GOT3 (cell line): ENCODE measurements at places on chromosomes 7 and 10.

- DNase-seq, result no peak
These were observed 369 bp upstream of the SCIN start for GRCh38 chr7:12570168-12570533.

GRCh38 chr7:89042940-89043339 lies 247.4 kb upstream of the TEX47 start:
- no peak for DNase-seq

- DNase-seq, result no peak
These were observed 84.9 kb upstream of the PPP1R17 start for GRCh38 chr7:31602041-31602625.

GRCh38 chr10:121312587-121312986 lies 285.7 kb downstream of the FGFR2 start:
- no peak for DNase-seq

DNA sequence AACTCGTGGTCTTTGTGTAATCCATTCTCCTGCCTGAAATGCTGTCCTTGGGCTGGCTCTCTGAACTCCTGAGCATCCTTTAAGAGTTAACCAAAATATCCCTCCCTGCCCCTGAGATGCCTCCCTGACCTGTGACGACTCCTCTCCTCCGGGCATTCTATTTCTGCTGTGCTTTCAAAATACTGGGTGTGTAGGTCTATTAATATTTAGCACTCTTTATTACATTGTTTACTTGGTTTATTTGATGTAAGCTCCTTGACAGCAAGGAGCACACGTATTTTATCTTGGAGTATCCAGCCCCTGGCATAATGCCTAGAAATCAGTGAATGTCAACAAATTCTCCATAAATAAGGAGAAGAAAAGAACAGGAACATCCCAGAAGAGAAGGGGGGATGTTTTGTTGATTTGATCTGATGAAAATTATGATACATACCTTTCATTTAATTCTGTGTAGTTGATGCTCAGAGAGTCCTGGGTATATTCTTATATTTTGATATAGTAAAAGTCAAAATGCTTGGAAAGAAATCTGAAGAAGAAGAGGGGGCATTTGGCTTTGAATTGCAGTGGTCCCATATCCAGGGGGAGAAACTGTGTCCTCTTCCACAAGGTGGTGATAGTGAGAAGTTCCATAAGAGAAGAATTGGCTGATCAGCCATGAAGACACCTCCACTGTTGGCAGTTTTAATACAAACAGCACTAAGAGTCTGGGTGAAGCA lies 107.7 kb upstream of the MPP7 start:
- DNase-seq, result no peak

GRCh38 chr10:90779548-90779947 lies 78.3 kb downstream of the HTR7 start:
- no peak for DNase-seq

DNA sequence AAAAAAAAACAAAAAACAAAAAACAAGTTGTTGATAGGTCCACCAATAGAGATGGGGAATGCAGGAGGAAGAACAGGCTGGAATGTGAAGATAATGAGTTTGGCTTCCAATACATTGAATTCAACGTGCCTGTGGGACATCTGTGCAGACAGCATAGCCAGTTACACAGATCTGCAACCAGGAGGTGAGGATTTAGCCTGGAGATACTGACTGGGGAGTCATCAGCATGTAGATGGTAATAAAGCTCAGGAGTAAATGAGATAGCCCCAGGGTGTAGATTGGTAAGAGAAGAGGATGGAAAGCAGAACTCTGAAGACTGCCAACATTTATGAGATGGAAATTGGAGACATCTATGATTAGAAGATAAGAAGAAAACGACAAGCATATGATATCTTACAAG lies 4.7 kb upstream of the TRIM8 start:
- no peak for DNase-seq

DNA sequence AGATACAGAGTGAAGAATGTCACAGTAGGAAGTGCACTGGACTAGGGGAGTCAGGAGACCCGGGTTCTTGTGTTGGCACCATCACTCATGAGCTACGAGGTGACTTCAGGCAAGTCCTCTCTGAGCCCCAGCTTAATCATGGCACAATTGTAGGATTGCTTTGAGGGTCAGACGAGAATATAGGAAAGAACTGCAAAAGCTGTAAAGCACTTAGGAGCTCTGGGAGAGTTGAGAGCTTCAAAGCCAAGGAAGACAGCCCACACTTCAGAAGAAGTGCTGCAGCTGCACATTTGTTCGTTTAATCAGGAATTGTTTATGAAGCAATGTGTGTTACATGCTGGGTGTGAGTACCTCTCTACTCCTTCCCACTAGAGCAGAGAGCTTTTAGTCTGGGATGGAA lies 4.4 kb downstream of the FBH1 start:
- no peak for DNase-seq

GRCh38 chr7:44046321-44047061 lies 2.0 kb downstream of the DBNL start:
- DNase-seq, result no peak

DNA sequence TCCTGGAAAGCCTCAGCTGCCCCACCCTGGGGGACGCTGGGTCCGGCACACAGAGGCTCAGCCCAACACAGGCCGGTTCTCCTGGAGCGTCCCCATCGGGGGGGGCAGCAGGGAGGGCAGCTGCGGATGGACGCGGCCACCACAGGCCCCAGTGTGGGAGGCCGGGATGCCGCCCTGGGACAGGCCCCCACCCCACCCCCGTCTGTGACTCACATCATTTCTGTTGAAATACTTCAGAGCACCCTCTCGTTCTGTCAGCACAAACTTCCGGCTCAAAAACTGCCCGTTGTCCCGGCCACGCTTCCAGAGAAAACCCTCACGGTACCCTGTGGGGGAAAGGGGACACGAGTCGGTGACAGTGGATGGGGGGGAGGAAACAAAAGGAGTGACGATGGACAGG lies 28.5 kb downstream of the GET4 start:
- DNase-seq, result no peak

GRCh38 chr7:5200561-5201235 lies 10.7 kb downstream of the WIPI2 start:
- no peak for DNase-seq

GRCh38 chr7:144410441-144410840 lies 6.9 kb upstream of the NOBOX start:
- DNase-seq, result no peak

- DNase-seq, result no peak
These were observed 23.8 kb upstream of the MKI67 start for GRCh38 chr10:128150045-128150493.

DNA sequence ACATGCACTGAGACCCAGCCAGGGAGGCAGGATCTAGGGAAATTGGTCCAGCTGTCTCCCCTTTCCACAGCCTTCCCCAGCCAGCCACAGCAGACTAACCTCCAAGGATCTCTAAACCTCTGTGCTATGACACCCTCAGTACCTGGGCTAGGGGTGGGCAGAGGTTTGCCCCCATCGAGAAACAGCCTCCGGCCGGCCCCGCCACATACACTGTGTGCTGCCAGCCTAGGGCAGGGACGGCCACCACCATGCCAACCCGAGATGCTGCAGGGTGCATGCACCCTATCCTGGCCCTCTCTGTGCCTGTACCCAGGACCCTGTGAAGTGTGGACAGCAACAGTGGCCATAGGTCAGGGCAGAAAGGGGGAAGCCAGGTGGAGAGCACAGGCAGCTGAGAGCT lies 58.1 kb downstream of the PARP12 start:
- DNase-seq, result no peak

GRCh38 chr10:24744946-24745345 lies 21.3 kb upstream of the ARHGAP21 start:
- DNase-seq, result no peak

DNA sequence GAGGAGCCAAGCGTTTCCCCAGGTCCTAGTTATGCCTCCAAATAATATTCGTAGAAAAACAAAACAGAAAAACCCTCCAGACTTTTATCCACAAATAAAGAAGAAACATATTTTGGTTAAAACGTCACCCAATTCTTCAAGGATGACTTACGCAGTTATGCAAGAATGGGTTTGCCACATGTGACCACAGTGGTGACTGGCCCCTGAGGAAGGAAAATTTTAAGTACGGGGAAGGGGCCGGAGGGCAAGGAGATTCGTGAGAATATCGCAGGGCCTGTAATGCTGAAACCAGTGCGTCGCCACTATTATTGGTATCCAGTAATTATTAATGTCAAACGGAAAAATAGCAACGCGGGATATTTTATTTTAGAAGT lies 537 bp upstream of the MRPS24 start:
- DNase-seq, result peak; percentile 78

DNA sequence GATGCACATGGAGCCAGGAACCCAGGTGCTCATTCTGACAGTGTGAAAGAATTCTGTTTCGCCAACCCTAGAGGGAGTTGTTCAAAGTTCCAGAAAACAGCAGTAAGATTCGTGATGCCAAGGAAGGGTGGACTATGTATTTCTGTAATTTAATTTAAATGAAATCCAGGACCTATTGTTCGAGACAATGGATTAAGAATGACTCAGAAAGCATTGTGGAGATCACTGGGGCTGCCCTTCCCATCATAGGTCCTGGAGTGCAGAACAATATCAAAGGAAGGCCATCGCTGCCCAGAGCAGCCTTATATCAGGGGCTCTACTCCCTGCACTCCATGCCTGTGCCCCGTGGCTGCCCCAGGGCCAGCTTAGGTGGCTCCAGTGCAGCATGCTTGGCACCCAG lies 32.1 kb upstream of the CALD1 start:
- DNase-seq, result no peak

GRCh38 chr10:18607503-18608378 lies 43.6 kb downstream of the NSUN6 start:
- no peak for DNase-seq

GRCh38 chr10:89360157-89360556 lies 17.7 kb upstream of the IFIT1B start:
- DNase-seq, result no peak

GRCh38 chr10:128048819-128049210 lies 77.4 kb downstream of the MKI67 start:
- DNase-seq, result no peak

GRCh38 chr7:3067193-3067592 lies 23.5 kb upstream of the CARD11 start:
- DNase-seq, result no peak

DNA sequence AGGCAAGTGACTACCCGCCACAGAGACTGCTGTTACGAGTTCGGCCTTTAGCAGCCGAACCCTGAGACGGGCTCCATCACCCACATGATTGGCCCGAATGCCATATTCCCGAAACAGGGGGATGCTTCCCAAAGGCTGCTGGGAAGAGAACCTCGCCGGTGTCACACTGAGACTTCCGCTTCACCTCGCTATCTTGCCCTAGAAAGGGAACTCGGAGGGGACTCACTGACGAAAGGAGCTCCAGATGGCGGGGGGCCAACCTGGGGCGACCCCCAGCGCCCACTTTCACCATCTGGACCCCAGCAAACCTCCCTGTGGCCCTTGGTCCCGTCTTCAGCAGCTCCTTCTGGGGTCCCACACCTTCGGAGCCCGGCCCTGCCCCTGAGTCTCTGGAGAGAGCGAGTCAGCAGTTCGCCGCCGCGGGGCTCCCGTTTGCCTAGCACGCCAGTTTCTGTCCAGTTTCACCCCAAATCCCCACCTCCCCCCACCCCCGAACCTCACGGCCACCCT lies 529 bp downstream of the HPS1 start:
- DNase-seq, result no peak

GRCh38 chr7:95476072-95476847 lies 9.5 kb upstream of the ASB4 start:
- DNase-seq, result no peak

GRCh38 chr7:26626687-26627086 lies 237.7 kb downstream of the SKAP2 start:
- DNase-seq, result no peak

DNA sequence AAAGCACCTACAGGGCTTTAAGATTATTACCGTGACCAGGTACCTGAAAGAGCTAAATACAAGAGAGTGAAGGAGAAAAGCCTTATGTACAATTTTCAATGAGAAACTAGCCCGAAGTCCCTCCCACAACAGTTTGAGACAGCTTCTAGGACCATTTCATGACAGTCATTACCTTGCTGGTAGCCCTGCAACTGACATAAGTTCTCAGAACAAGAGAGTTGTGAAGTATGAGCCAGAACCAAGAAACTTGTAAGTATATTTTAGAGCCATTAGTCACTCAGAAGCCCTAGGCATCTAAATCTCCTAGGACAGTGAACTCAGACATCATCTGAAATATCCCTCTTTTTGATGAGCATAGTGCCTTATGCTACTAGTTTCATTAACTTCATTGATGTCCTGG lies 792.1 kb downstream of the GRM8 start:
- no peak for DNase-seq

DNA sequence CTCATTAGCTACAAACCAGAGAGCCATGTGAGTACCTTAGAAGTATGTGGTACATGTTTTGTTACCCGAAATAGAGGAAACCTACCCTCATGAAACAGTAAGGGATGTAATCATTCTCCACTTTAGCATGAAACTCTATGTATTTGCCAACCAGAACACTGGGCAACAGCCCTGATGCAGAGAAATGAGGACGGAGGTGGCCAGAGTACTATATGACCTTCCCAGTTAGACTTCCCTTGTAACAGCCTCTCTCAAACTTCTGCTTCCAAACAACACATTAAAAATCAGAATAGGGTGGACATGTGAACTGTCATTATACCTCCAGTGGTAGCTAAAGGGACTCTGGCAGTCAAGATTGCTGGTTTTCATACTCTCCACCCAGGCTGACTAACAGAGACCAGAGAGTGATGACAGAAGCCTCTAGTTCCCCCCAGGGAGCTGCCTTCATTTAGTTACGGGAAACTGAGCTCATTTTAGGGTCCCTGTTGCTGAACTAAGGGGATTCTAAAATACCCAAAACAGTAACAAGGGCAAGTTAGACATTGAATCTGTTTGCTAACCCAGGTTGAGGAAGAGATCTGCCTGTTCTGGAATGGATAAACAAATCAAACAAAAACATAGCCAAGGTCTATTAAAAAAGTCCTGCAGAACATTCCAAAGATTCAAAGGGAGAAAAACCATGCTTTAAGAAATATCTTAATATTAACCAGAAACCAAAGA lies 83.1 kb downstream of the VPS41 start:
- no peak for DNase-seq

DNA sequence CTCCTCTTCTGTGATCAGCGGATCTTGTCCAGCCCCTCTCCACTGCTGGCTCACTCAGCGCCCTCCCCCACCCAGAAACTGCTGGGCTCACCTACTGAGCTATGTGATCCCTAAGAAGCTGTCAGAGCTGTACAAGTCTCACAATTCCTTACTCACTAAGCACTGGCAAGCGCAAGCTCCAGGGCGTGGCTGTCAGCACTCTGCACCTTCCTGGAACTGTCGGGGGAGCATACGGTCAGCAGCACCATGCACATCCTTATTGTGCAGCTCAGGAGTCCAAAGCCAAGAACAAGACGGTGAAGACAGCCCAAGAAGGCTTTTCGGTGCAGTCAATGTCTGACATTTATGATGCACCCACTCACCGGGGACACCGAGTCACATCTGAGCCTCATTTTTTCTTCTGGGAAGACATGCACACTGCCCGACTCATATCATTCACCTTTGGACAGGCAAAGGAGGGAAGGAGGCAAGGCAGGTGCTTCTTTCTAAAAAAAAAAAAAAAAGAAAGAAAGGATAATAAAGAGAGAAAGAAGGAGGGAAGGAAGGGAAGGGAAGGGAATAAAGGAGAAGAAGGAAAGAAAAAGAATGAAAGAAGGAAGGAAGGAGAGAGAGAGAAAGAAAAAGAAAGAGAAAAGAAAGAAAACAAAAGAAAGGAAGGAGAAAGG lies 56.3 kb downstream of the ASB13 start:
- no peak for DNase-seq
